ENCODE measurements at places on chromosomes 6 and 20.

DNA sequence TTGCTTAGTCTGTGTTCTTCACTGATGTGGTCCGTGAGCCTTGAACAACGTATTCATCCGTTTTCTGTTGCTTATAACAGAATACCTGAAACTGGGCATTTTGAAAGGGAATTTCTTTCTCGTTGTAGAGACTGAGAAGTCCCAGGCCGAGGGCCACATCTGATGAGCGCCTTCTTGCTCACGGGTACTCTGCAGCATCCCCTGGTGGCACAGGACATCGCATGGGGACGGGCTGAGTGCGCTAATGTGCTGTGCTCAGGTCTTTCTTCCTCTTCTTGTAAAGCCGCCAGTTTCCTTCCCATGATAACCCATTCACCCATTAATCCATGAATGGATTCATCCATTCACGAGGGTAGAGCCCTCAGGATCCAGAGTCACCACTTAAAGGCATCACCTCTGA is 161.0 kb downstream of the NFATC2 start:
- no peak for DNase-seq

GRCh38 chr6:73353636-73354593 is at the start of gene DPPA5:
TSS of gene DPPA5 (minus strand) at chr6:73354276. CDS start at chr6:73354225, 51 bp downstream.
- DNase-seq: no peak

GRCh38 chr6:87473419-87473903 is 687 bp downstream of the SLC35A1 start:
- peak; percentile 30 for DNase-seq

GRCh38 chr6:26170181-26170580 is 83.0 kb downstream of the HFE start:
- no peak for DNase-seq

- DNase-seq: no peak
Observed at GRCh38 chr20:39016041-39016440, 53.9 kb downstream of the DHX35 start.

- no peak for DNase-seq
Observed at GRCh38 chr6:21648475-21649050, 55.0 kb downstream of the SOX4 start.

Measured in COLO829 (cell line).